ENCODE measurements at places on chromosomes 13 and 19.

DNA sequence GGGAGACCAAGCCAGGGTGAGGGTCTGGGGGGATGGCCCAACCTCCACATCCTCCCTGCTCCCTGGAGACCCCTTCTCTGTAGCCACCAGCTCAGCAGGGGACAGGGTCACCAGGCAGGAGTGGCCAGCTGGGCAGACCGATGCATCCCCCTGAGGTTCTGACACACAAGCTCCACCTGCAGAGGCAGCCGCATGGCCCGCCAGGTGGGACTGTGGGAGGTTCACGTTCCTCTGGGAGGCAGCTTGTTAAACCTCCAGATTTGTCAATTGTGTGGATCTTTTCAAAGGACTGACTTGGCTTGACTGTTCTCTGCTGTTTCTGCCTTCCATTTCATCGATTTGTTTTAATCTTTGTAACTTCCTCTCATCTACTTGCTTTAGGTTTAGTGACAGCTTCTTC, 8.1 kb downstream of the POLRMT start:
- DNase-seq = no peak

GRCh38 chr19:3115411-3115810, 20.4 kb upstream of the GNA15 start:
- DNase-seq = no peak

- DNase-seq = no peak
These were observed 54.7 kb downstream of the TNFSF11 start for GRCh38 chr13:42628666-42629065.

GRCh38 chr13:85223883-85224656, 575.1 kb downstream of the SLITRK6 start:
- DNase-seq = no peak

GRCh38 chr19:30593975-30594745, 222.0 kb downstream of the ZNF536 start:
- DNase-seq = no peak

GRCh38 chr19:54436031-54436523, 12.9 kb upstream of the LENG8 start:
- DNase-seq = no peak

GRCh38 chr19:1274852-1275259, 474 bp upstream of the FAM174C start:
- DNase-seq = no peak

GRCh38 chr19:3153286-3154230, 17.7 kb downstream of the GNA15 start:
- DNase-seq = no peak

Measured in NCI-H2029 treated with DMSO at 0.1 percent for 48 hours (cell line).